ENCODE measurements at places on chromosomes 3 and 15.

DNA sequence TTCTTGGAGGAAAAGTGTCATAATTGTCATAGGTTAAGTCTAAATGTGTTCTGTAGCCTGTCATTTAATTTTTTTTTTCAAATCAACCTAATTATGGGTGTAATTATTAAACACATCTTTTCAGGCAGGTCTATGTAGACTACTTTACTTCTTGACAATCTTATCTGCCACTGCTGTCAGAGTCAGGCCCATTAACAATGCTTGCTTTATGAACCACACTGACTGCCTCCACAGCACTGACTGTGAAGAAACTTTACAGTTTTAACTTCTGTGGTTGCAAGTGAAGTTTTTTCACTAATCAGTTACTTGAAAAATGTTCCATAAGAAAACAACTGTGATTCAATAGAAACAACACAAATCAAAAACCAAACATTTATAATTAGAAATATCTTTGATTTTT is 407.8 kb downstream of the PLCL2 start:
- DNase-seq: no peak

DNA sequence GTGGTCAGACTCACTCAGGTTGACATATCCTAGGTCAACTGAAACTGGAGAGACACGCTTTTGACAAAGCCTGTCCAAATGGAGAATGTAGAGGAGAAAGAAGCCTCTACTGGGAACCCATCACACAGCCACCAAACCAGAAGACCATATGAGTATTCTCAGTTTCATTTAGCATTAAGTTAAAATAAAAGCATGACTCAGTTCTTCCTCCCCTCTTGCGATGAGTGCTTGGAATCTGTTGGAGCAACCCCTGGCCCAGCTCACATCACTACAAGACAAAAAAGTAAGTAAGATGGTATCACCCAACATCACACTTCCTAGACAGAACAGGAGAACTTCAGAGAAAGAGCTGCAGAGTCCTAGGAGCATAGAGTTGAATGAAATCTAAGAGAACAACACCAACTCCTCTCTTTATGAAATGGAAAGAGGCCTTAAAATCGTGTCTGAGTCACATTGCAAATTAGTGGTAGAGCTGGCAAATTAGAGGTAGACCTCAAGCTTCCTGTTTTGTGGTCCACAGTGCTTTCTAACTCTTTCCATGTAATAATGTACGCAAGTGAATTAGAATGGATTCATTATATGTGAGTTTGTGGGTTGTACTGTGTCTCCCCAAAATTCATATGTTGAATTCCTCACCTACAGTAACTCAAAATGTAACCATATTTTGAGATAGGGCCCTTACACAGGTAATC is 51.2 kb downstream of the FGF12 start:
- DNase-seq: no peak

- DNase-seq: no peak
Measured at GRCh38 chr3:152524198-152525140, 255.7 kb downstream of the MBNL1 start.

- DNase-seq: no peak
Measured at GRCh38 chr3:185210621-185211142, 43.2 kb downstream of the EHHADH start.

GRCh38 chr3:90005281-90005847 is 897.9 kb downstream of the EPHA3 start:
- no peak for DNase-seq

DNA sequence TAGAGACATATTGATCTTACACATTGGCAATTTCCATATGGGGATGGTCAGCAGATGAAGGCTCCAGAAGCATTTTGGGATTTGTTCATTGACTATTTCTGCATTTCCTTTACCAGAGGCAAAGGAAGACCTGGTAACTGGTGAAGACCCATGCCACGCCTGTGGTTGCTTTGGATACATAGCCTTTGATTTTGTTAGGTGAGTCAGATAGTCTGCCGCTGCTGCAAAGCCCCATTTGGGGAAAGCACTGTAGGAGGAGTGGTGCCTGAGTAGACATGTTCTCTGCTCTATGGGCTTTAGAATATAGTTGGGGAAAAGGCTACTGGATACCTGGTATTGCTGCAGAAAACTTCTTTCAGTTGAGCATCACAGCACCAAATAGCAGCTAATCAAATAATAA is 56.8 kb downstream of the TFG start:
- DNase-seq: no peak

- no peak for DNase-seq
Measured at GRCh38 chr15:63938486-63939061, 104.8 kb upstream of the HERC1 start.

DNA sequence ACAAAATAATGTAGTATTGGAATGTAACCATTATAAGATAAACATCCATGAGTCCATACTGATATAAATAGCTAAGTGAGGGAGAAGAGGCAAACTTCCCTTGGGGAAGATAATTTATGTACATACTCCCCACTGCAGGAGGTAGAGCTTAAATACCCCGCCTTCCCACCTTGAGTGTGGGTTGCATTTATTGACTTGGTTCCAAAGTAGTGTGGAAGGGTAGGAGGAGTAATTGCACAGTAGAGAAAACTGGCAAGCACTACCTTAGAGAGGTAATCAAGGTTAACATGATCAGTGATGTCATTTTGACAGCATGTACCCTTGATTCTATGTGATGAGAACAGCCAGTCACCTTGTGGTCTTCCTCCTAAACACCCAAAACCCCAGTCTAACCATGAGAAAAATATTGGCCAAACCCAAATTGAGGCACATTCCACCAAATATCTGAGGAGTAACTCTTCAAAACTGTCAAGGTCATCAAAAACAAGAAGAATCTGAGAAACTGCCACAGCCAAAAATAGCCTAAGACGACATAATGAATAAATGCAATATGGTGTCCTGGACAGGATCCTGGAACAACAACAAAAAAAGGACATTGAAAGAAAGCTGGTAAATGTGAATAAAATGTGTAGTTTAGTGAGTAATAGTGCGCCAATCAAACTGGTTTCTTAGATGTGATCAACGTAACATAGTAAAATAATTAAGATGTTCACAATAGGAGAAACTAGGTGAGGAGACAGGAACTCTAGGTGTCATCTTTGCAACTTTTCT is 774 bp upstream of the CNOT10 start:
- no peak for DNase-seq

GRCh38 chr15:85063088-85063487 is 81.4 kb downstream of the PDE8A start:
- no peak for DNase-seq

DNA sequence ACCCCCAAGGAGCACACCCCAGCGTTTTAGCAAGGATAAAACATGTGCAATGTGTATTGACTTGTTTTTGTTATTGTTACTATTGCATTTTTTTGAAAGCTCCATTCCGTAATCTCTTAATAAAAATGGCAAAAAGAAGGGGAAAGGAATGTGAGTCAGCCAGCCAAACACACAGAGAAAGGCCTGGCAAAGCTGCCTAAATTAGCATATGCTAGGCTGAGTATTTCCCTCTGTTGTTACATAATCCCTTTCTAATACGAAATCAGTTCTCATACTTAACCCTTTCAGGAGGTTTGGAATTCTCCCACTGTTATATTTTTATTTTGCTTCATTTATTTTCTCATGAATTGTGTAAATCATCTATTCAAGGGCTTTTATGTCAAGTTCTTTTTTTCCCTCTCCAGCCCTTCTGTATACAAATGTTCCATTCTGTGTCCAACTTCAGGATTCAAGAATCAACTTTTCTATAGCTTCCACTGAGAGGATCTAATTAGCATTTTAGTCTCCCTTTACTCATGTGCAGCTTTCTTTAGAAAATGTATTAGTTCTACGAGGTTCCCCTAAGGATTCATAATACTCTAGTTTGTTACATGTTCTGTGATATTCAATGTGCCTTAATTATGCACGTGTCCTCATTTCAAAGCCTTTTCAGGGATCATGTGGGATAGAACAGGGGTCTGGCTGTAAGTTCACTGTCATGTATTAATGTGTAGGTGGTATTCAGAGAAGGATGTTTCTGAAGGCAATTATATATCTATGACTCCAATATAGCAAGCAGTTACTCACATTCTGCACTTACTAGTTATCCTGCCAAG is 9.2 kb downstream of the CADM2 start:
- DNase-seq: no peak

- DNase-seq: no peak
Measured at GRCh38 chr3:100899440-100900091, 93.7 kb downstream of the ABI3BP start.

- no peak for DNase-seq
Measured at GRCh38 chr15:60795471-60795870, 316.5 kb upstream of the ICE2 start.

DNA sequence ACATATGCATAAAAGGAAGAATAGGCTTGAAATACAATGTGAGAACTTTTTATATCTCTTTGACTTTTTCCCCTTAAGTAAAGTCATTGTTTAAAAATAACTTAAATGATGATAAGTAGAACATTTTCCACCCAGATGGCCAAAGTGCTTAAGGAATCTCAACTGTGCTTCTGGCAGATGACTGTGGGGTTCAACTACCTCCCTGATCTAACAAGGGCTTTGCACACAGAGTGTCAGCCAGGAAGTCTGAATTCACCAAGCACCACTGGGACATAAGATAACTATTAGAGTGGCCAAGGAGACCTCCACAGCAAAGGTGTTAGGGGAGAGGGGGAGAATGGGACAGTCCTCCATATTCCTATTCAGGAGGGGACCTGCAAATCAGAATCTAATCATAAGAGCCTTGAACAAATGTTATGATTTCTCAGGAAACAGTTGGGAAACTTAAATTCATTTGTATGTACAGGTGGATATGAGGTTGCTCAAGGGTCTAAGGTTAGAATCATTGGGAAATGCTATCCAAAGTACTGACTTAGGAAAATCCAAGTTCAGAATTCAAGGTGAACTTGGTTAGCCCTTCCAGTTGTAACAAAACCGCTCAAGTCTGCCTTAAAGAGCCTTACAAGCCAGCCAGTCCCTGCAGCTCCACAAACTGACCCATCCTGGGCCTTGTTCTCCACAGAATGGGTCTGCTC is at the start of gene FETUB:
Gene FETUB, plus strand, starts transcription at position 622 of the 695 bp plus-strand sequence. Its CDS starts 62 bp downstream, at position 684.
- no peak for DNase-seq

GRCh38 chr15:22942877-22943276 is 37.3 kb downstream of the CYFIP1 start:
- no peak for DNase-seq

DNA sequence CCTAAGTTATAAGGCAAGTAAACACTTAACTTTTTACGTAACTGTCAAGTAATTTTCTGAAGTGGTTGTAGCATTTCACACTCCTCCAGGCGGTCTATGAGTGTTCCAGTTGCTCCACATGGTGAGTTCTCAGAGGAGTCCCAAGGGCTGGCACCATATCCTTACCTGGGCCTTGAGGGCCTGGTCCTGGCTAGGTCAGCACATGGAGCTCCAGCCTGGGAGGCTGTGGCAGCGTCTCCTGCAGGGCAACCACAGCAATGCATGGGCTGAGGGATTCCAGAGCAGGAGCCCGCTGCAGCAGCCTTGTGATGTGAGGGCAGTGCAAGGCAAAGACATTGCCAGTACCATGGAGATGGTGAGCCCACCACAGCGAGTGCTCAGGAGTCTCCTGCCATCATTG is 32.2 kb upstream of the LYZL4 start:
- DNase-seq: no peak

DNA sequence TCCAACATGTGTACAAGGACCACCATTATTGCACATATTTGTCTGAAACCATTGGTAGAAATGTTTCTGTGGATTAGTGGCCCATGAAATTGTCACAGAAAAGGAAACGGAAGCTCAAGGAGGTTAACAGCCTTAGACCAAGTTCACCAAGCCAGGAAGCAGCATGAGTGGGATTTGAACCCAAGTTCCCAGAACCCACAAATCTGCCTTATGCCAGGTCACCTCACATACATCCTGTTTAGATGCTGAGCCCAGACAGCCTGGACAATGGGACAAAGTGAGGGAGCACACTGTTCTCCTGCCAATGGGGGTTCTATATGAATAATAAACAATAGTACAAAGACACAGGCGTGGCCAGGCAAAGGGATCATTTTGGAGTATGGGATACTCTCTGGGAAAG is 59.6 kb upstream of the CA12 start:
- DNase-seq: no peak

GRCh38 chr3:128278761-128279600 is 125.7 kb downstream of the EEFSEC start:
- peak; percentile 35 for DNase-seq

- no peak for DNase-seq
Measured at GRCh38 chr3:138984816-138985215, 21.3 kb downstream of the PRR23A start.

DNA sequence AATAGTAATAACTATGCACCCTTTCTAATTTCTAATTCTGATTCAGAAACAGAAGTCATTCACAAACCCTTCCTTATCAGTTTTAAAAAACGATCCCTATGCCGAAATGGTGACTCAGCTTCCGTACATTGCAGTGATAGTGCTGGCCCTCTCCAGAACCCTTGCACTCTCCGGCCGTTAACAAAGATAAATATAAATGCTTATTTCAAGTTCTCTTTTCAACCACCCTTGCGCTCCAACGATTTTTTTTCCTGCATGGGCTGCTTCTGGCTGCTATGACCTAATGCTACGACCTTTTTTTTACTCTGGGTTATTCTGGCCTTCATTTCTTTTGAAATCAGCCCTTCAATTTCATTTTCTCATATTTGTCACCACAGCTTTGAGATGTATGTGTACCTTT is 646.2 kb downstream of the NTRK3 start:
- no peak for DNase-seq

DNA sequence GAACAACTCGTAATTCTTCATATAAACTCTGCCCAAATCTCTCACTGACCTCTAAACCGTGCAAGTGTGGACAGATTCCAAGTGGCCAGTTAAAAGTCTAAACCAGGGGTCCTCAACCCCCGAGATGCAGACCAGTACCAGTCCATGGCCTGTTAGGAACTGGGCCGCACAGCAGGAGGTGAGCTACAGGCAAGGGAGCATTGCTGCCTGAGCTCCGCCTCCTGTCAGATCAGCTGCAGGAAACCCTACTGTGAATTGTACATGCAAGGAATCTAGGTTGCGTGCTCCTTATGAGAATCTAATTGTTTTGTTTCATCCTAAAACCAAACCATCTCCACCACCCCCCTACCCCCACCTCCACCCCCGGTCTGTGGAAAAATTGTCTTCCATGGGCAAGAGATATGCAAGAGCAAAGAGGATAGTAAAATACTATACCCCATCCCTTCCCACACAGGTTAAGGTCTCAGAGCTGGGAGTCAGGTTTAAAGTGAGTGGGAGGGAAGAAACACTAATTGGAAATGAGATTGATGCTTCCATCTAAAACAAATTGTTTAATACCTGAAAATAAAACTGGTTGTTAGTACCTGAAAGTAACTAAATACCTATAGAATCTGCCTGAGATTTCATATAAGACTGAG is 54.0 kb downstream of the POLQ start:
- no peak for DNase-seq

- peak; percentile 36 for DNase-seq
Measured at GRCh38 chr3:127391436-127392155, 103.8 kb upstream of the PRR20G start.

- no peak for DNase-seq
Measured at GRCh38 chr3:132694991-132695390, 27.2 kb downstream of the NPHP3 start.

Data from activated CD8-positive, alpha-beta memory T cell treated with anti-CD3 and anti-CD28 coated beads, Interleukin-2, amount 50 U/mL, for 48 hours (primary cell).